ENCODE measurements at places on chromosomes 4 and X. TPM values are rescaled to one million over a fixed set of nuclear protein-coding genes. Genes with fewer than 3 reads are reported as not detected.

- no peak for DNase-seq
These were observed 310.0 kb upstream of the AADAT start for GRCh38 chr4:170399581-170400293.

The CENPE gene
- 21.8 TPM for total RNA-seq

GRCh38 chrX:10173331-10173900 is 16.6 kb downstream of the CLCN4 start:
- no peak for DNase-seq

The PAGE2 gene
- not detected for total RNA-seq

GRCh38 chr4:150585611-150586010 is 3.7 kb downstream of the MAB21L2 start:
- no peak for DNase-seq

The SSX1 gene
- not detected for total RNA-seq

DNA sequence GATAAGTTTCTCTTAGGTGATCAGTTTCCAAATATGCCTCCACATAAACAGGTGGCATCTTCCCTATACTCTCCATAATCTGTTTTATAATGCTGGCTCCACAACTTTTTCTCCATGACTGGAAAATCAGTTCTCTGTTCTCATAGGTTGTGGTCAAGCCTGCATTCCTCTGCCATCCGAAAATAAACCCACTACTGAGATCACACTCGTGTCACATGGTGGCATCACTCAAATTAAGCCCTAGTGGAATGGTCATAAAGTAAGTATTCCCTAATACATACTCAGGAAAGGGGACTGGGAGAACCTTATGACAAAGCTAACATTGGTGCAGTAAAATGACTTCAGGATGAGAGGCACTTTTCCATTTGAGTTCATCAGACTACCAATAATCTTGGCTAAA is 37.6 kb downstream of the MAGED4B start:
- no peak for DNase-seq

The FREM3 gene
- total RNA-seq = 1.5 TPM

The ATOH1 gene
- not detected for total RNA-seq

The RHOXF1 gene
- total RNA-seq = not detected

DNA sequence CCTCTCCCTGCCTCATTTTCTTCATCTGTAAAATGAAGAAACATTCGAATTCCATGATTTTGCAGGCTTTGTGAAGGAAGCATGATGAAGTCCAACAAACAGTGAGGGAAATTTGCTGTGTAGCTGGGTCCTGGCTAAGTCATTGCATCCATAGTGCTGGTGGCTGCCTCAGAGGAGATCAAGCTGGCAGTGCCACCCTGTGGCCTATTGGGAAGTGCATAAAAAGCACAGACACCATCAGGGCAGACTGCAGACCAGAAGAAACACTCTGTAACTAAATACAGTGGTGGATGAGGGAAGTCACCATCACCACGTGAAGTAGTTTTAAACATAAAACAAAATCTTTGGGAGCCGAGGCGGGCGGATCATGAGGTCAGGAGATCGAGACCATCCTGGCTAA is 40.7 kb upstream of the DDX3X start:
- no peak for DNase-seq

- DNase-seq = no peak
These were observed 225.0 kb upstream of the CXXC4 start for GRCh38 chr4:104719539-104720230.

- no peak for DNase-seq
These were observed 305.5 kb downstream of the RAB28 start for GRCh38 chr4:13178621-13179020.

DNA sequence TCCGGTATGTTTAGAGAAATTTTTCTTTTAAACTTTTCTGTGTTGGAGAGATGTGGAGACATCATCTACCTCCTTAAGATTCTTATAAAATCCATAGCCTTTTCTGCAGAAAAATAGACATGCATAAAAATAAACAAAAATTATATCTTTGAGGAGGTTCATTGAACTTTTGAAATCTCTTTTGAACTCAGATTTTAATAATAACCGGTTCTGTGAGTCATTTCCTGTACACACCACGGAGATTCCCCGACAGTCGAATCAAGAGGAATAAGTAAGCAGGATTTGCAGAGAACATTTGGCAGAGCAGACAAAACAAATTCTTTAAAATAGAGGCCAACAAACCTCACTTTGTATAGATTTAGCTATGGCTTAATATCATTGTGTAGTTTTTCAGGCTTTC is 918.7 kb upstream of the POU3F4 start:
- DNase-seq = no peak

DNA sequence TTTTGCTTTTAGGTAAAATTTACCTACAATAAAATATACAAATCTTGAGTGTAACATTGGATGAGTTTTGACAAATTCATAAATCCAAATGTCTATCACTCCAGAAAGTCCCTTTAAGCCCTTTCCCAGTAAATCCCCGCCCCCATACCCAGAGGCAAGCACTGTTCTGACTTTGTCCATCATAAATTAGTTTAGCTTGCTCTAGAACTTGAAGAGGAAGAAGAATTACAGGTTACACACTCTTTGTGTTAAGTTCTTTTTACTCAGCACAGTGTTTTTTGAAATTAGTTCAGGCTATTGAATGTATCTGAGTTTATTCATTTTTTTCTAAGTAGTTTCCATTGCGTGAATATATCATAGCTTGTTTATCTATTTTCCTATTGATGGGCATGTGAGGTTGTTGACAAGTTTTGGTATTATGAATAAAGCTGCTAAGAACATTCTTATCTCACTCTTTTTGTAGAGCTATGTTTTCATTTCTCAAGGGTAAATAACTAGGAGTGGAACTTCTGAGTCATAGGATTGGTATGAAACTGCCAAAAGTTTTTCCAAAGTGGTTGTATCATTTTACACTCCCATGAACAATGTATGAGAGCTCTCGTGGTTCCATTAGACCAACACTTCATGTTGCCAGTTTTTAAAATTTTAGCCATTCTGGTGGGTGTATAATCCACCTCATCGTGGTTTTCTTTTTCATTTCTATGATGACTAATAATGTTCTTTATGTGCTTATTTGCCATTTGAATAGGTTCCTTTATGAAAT is 22.4 kb upstream of the HPSE start:
- DNase-seq = no peak

The DCAF12L2 gene
- total RNA-seq = 3.2 TPM

DNA sequence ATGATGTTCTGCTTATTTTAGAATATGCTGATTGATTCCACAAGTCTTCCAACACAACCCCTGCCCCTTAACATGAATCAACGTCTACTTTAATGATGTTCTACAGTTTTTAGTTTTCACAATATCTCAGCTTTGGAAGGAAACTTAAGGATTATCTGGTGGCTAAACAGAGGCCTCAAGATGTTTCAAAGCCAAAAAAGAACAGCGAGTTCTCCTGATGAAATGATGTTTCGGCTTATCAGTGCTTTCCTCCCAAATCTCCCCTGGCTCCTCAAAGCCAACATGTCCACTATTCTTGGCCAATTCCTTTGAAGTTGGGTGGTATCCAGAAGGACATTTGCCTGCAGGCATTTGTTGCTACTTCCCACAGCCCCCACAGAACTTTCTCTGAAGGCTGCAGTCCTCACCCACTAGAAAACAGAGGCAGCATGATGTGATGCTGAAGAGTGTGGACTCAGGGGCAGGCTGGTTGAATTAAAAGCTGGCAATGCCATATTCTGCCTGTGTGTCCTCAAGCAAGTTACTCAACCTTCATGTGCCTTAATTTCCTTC is 87.3 kb downstream of the ADGRG4 start:
- peak; percentile 7 for DNase-seq

DNA sequence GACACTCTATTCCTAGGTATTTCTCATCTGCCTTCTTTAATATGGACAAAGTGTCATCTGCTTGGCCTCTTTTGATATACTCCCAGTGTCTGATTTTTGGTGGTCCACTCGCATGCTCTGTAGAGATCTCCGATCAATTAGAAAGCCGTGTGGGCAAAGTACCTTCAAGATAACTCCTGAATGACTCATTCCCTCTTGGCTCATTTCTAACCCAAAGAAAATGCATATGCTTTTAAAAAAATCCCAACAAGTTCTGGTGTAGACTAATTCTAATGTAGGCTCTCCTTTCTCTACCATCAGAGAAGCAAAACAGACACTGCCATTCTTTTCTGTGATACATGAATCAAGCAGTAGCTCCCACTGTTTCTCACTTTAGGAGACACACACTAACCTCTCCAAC is 714.9 kb upstream of the ADGRL3 start:
- DNase-seq = no peak

The ABCG2 gene
- 22.9 TPM for total RNA-seq

- DNase-seq = no peak
These were observed 2407.1 kb downstream of the ARAP2 start for GRCh38 chr4:33837043-33837838.

The BEND4 gene
- total RNA-seq = 2.1 TPM

GRCh38 chrX:79167462-79167861 is 23.0 kb downstream of the GPR174 start:
- no peak for DNase-seq

The ZBTB49 gene
- 8.2 TPM for total RNA-seq

DNA sequence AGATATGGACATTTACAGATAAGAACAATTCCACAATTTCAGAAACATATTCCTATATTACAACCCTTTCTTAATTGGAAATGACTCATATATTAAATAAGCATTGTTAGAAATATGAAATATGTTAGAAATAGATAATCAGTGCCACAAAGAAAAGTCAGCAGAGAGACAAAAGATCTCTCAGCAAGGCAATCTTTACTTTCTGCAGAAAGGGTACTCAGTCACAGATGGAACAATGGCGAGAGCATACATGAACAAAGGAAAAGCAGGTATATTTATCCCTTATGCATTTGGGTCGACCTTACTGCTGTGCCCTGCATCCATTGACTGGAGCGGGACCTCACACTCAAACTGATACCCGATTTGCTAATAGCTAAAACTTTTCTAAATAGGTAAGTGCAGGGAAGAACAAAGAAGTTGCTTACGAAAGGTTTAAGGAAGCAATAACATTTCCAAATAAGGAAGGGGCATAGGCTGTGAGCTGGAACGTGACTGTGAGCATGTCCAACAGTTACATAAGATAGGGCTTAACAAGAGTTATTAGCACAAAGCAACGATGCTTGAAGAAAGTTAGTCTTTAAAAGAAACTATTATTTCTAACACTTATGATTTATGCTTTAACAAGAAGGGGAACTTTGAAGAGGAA is 40.8 kb downstream of the MGARP start:
- DNase-seq = no peak

DNA sequence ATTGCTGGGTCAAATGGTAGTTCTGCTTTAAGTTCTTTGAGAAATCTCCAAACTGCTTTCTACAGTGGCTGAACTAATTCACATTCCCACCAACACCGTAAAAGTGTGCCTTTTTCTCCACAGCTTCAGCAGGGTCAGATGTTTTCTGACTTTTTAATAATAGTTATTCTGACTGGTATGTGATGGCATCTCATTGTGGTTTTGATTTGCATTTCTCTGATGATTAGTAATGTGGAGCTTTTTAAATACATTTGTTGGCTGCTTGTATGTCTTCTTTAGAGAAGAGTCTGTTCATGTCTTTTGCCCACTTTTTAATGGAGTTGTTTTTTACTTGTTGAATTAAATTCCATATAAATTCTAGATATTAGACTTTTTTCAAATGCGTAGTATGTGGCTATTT is 257.5 kb upstream of the ANKRD50 start:
- no peak for DNase-seq

The C4orf51 gene
- total RNA-seq = not detected

DNA sequence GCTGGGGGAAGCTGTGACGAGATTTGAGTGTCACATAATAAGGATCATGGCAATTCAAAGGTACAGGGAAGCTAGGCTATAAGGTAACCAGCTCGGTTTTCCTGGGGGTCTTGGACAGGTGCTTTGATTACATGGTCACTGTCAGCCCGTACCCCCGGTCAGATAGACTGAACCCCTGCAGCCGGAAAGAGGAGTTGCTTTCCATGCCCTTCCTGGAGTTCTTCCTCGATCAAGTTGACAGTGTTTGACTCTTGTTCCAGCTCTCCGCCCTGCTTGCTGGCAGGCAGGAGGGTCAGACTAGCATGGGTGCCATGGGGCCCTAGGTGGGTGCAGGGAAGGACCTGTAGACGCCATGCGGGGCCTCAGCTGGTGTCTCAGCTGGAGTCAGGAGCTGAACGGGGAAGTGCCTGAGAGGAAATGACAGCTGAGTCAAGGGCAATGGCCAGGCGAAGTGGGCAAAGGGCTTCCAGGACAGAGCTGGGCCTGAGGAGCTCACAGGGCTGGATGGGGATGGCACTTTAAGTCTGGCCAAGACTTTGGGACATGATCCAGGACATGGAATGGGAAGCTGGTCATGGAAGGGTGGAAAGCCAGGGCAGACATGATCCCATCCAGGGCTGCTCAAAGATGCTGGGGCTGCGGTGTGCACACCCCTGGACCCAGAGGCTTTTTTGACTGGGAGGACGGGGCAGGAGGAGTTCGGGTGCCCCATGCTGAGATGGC is 1.6 kb downstream of the TMEM187 start:
- no peak for DNase-seq

DNA sequence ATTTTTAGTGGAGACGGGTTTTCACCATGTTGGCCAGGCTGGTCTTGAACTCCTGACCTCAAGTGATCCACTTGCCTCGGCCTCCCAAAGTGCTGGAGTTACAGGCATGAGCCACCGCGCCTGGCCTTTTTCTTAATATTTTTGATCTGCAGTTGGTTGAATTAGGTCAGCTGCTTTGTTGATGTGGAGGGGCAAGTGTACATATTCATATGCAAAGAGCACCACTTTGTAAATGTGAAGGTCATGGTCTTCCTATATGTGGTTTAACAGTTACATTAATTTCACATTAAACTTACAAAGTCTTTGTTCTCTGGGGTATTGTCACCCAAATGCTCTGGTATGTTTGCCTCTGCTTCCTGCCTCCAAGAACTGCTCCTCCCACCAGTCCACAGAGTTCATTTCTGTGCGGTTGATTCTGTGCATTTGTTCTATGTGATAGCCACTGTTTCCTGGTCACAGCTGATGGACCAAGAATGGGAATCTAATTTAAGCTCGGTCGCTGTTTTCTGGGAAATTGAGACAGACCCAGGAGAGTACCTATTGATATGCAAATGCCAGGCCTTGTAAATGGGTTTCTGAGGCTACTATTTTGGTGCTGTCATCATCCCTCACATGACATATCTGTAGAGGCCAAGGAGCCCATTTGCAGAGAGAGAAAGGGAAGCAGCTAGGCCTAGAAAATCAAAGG is 26.9 kb upstream of the HPSE start:
- no peak for DNase-seq

DNA sequence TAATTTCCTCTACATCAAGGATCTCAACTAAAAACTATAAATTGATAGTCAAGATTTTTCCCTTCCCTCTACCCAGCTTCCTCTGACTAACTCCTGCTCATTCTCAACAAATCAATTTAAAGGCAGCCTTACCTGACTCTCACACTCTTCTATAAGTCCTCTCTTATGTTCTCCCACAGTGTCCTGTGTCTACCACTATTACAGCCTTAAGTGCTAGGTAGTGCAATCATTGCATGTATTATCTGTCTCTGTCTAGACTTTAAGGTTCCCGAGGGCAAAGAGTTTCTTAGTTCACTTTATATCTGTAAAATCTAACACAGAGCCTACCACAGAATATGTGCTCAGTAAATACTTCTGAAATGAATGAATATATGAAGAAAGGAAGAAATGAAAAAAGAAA is 123.7 kb downstream of the BTC start:
- DNase-seq = no peak

The TBC1D14 gene
- total RNA-seq = 40.7 TPM

The ARAF gene
- 12.3 TPM for total RNA-seq
